ENCODE measurements at places on chromosomes 12 and 14.

GRCh38 chr12:47874316-47874715 lies 30.5 kb downstream of the VDR start:
- no peak for DNase-seq

DNA sequence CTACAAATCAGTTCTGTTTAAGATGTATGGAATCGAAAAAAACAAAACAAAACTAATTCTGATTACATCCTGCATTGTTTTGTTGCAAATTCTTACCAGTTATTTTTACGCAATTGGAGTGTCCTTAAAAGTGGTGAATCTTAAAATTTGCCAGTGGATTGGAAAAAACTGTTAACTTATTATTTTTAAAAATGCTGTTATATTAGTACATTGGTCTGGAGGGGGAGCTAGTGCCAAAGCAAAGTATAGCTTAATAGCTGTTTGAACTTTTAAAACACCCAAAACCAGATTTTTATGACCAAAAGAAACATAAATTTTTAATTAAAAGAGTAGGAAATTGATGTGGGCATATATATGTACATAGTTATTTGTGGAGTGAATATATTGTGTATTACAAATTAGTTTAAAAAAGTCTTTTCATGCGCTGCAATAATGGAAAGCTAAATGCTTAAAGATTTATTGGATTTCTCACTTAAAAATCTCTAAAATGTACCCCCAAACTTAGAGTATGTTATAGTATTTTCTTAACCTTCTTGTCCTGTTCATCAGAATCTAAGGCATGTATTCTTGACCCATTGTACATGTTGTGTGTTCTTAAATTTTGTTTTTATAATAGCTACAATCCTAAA lies 2.5 kb downstream of the FUT8 start:
- DNase-seq, result peak; percentile 25

- no peak for DNase-seq
Measured at GRCh38 chr12:66049538-66050282, 80.8 kb downstream of the LLPH start.

GRCh38 chr14:34461334-34462131 lies 507 bp downstream of the SPTSSA start:
- peak; percentile 32 for DNase-seq

- no peak for DNase-seq
Measured at GRCh38 chr14:68305738-68306137, 486.2 kb downstream of the RAD51B start.

Data from foreskin melanocyte (primary cell).